Esophagus squamous epithelium (tissue), 5 donors: ENCODE measurements at places on chromosomes 6 and 20.

DNA sequence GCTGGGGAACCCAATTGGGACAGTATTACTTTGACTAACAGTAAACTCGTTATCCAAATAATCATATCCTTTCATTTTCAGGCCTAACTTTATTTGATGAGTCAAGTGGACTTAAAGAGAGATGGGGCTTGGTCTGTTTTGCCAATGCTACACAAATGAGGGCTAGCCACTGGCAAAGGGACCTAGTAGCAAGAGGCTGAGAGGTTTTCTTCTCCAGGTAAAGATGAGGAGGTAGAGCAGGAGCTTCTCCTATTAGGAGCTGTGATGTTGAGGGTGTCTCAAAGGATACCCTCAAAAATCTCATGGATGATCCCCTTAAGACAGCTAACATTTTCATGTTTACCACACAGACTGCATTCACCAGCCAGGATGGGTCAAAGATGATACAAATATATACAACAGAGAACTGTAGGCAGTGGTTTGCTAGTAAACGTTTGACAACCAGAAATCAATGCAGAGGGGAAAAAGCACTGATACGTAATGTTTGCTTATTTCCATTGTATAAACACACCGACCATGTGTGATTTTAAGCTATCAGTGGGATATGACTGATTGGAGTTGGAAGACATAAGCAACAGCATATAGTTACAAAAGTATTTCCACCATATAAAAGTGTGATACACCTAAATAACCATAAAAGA is 153.3 kb downstream of the IBTK start:
- no peak for DNase-seq

DNA sequence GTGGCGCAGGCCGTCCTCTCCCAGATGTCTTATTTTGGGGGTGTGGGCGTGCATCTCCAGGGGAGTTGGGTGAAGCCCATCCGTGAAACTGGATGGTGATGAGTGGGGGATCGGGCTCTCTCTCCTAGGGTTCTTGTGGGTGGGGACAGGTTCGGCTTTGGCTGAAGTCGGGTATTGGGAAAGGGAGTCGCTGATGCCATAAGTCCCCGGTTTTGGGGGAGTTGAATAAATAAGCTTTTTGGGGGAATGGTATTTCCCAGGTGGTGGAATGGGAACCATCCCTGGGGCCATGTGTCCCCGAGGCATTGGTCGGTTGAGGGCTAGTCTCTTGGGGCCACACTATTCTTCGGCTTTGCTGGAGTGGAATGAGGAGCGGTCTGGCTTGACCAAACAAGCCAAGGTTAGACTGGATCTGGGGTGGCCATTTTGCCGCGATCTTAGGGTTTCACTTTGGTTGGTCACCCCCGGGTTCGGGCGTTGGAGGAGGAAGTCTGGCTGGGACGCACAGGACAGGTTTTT is 481 bp downstream of the ZNF133 start:
- DNase-seq: no peak

DNA sequence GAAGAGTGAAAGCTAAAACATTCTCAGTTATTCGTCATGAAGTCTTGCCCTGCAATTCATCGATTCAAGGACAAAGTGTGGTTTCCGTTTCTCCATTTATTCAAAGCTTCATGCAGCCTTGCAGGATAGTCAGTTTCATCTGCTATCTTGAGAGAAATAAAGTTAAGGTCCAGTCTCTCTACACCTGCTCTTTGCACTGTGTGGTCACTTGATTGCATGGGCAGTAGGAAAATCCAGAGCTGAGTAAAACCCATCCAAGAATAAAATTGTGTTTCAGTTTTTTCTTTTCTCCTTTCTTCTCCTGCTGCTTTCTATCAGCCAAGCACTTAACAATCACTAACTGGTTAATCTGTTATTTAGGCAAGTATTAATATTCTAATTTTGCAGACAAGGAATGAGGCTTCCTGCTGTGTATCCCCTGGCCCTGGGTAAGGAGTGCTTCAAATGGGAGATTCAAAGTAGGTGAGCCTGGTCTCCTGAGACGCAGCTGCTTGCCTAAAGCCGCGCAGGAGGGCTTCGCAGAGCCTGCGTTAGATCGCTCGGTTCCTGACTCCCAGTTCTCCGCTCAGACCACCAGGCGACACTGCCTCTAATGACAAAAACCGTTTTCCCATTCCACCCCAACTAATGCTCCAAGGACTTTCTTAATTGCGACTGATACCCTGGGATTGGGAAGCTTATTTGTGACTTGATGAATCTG is 808.3 kb downstream of the TFAP2A start:
- DNase-seq: no peak

DNA sequence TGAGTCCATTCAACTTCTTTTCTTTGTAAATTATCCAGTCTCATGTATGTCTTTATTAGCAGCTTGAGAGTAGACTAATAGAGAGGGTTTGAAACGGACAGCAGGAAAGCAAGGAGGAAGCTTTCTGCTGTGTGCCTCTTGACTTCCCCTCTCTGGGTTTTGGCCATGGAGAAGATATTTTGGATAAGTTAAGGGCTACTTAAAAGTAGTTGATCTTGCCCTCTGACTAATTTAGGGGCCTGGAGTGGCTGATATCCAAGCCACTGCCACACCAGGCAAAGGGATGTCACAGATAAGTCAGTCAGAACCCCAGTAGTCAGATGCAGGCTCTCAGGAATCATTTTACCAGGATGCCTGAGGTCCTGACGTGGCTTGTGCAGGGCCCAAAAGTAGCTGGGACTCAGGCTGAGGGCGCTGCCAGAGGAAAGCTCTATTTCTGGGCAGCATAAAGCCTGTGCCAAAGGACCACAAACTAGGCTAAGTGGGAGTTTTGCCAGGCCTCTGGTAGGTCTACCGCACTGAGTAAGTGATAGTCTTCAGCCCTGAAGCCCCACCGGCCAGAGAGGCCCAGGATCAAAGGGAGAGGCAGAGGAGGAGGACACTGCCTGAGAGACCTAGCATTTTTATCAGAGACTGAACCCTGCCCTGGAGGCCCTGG is 41.6 kb upstream of the IYD start:
- DNase-seq: no peak

DNA sequence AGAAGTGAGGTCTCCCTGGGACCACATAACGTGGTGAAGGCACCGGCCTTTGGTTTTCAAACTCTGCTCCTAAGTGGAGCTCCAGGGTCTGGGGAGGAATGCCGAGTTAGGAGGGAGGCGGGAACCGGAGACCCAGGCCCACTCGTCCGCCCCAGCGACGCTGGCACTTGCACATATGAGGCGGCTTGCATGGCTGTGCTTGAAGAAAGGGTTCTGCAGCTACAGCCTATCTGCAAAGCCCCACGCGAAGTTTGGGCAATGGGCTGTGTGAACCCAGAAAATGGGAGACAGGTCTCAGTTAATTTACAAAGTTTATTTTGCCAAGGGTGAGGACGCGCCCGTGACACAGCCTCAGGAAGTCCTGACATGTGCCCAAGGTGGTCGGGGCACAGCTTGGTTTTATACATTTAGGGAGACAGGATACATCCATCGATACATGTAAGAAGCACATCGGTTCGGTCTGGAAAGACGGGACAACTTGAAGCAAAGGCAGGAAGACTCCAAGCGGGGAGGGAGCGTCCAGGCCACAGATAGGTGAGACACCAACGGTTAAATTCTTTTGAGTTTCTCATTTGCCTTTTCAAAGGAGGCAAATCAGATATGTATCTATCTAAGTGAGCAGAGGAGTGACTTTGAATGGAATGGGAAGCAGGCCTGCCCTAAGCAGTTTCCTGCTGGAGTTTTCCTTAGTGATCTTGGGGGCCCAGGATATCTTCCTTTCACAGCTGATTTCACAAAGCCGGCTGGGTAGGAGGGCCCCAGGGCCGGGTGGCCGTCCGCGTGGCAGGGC is 782 bp upstream of the PCMTD2 start:
- DNase-seq: no peak

DNA sequence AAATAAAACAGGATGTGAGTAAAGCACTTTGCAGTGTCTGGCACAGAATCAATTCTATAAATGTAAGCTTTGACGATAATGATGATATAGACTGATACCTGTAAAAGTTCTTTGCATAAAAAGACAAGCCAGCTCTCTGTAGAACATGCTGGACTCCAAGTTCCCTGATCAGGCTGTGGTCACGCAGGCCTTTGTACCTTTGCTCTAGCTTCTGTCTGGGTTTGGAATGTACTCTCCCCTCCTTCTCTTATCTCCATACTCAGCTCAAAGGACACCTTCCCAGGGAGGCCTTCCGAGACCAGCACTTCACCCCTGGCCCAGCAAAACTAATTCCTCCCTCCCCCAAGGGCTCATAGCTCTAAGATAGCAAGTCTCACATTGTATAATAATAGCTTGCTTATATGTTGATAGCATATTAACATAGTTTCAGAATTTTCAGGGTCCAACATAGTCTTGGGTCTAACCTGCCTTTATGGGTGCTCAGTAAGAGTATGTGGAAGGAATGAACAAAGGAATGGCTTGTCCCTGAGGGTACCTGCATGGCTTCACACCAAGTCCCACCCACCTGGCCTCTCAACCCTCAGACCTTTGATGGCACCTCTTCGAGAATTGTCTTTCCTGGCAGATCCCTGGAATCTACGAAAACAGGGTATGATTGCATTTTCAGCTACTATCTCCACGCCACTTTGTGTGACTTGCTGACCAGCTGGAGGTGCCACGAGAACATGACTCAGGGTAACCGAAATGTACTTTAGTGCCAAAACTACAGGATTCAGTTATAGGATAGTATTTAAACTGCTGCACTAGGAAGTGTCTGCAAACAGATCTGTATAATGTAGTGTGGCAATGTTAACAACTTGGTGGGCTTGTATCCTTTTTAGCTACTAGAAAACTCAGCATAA is 41.7 kb upstream of the PIM1 start:
- DNase-seq: no peak

DNA sequence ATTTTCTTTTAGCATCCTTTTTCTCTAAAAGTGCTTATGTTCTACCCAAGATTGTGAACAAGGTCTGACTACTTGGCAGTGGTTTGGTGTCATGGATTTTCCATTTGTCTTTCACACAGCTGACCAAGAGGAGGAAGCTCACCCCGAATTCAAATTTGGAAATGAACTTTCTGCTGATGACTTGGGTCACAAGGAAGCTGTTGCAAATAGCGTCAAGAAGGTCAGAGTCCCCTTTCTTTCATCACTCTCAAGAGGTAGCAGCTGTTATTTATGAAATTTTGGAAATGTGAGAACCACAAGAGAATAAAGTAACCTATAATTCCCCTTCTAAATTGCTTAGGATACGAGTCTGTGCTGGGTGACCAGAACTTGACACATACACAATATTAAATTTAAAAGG is 113.0 kb upstream of the LAMP5 start:
- DNase-seq: no peak
